ENCODE measurements at places on chromosomes 4 and X.

DNA sequence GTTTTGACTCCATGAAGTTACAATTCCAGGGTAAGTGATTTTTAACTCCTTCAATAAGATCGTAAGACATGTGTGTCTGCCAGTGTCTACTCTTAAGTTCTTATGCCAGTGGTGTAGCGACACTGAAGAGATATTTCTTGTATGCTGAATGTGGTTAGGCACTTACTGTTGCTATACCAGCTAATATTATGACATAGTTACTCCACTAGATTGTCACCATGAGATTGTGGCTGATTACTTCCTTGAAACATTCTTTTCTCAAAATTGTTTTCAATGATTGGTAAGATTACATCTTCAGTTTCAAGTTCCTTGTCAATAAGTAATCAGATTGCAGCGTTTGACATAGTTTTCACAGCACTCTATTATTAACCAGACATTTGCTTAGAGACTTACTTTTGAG is 60.6 kb upstream of the PAGE5 start:
- H3K4me3 ChIP-seq, result no peak overlapping the region
- H3K36me3 ChIP-seq, result no peaks in the 10 kb centered on the region
- no peaks in the 10 kb centered on the region for H3K27me3 ChIP-seq
- no peak for DNase-seq
- no peaks in the 10 kb centered on the region for H3K4me1 ChIP-seq

GRCh38 chrX:149948016-149948415 is 9.7 kb upstream of the EOLA2 start:
- no peaks in the 10 kb centered on the region for H3K4me1 ChIP-seq
- H3K27me3 ChIP-seq, result no peaks in the 10 kb centered on the region
- no peak overlapping the region for H3K4me3 ChIP-seq
- H3K27ac ChIP-seq, result no peak overlapping the region
- DNase-seq, result no peak
- H3K36me3 ChIP-seq, result no peaks in the 10 kb centered on the region

GRCh38 chr4:173485164-173485563 is 44.9 kb downstream of the HAND2 start:
- peaks cover 2% of the 10 kb centered on the region for H3K4me1 ChIP-seq
- no peaks in the 10 kb centered on the region for H3K36me3 ChIP-seq
- no peaks in the 10 kb centered on the region for H3K27me3 ChIP-seq
- no peak overlapping the region for H3K4me3 ChIP-seq

GRCh38 chrX:46531442-46531841 is 13.8 kb downstream of the ZNF674 start:
- H3K27me3 ChIP-seq, result no peaks in the 10 kb centered on the region
- no peak overlapping the region for H3K27ac ChIP-seq
- no peak overlapping the region for H3K4me3 ChIP-seq
- no peaks in the 10 kb centered on the region for H3K36me3 ChIP-seq

DNA sequence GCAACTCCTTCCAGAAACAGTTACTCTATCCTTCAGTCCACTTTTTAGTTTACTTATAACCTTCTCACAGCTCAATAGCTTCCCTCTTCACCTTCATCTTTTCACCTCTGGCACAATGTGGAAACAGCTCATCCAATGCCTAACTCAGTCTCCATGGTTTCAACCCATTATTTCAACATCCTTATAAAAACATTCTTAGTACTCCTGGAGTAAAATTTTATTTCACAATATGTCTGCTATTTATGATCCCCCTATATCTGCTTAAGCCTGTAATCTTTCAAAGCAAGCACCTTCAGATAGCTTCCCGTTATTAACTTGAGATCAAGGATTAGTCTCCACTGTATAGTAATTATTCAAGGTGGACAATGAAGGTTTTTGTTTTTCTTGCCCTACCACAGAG is 156.3 kb downstream of the GASK1B start:
- no peak for DNase-seq
- no peaks in the 10 kb centered on the region for H3K36me3 ChIP-seq
- no peak overlapping the region for H3K27ac ChIP-seq
- peaks cover 4% of the 10 kb centered on the region for H3K4me1 ChIP-seq
- H3K27me3 ChIP-seq, result no peaks in the 10 kb centered on the region
- no peak overlapping the region for H3K4me3 ChIP-seq

DNA sequence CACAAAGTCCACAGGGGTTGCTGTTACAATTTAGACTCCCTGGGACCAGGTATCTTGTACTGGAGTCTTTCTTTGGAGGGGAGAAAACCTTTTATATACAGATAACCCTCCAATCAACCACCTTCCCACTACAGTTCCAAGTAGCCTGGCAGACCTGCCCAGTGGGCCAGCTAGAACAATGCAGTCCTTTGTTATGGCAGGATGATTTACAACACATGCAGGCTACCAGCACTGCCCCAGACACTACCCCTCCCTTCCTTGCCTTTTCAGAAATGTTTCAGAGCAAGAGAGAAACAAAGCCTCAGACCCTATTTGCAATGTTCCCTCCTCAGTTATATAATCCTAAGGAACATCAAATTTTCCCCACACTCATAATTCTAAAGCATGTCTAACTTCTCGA is 11.1 kb downstream of the RASL11B start:
- no peak overlapping the region for H3K27ac ChIP-seq
- no peaks in the 10 kb centered on the region for H3K4me1 ChIP-seq
- no peak overlapping the region for H3K4me3 ChIP-seq
- H3K36me3 ChIP-seq, result no peaks in the 10 kb centered on the region
- H3K27me3 ChIP-seq, result no peaks in the 10 kb centered on the region
- no peak for DNase-seq

DNA sequence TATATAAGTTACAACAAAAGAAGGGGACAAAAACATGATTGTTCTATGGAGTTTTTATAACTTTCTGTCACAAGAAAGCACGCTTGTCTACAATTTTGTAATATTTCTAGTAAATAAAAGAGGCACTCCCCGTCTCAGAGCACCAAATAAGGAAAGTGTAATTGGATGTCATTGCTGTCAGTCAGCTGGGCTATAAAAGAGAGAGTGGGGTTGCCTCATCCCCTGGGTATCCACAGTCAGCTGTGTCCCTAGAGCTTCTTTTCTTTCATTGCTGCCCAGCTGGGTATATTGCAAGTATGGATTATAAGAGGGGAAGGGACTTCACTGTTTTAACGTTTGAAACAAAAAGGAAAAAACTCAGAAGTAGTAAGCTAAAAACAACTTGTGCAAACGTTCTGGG is 61.3 kb downstream of the NPNT start:
- H3K4me3 ChIP-seq, result no peak overlapping the region
- H3K27me3 ChIP-seq, result no peaks in the 10 kb centered on the region
- no peak overlapping the region for H3K27ac ChIP-seq
- peaks cover 9% of the 10 kb centered on the region for H3K4me1 ChIP-seq

- no peak overlapping the region for H3K27ac ChIP-seq
- H3K36me3 ChIP-seq, result no peaks in the 10 kb centered on the region
- DNase-seq, result no peak
- no peaks in the 10 kb centered on the region for H3K27me3 ChIP-seq
Measured at GRCh38 chr4:73152893-73153292, 83.4 kb upstream of the COX18 start.

GRCh38 chrX:153611298-153612095 is 12.6 kb upstream of the CCNQ start:
- H3K4me1 ChIP-seq, result no peaks in the 10 kb centered on the region
- H3K27me3 ChIP-seq, result no peaks in the 10 kb centered on the region
- no peak overlapping the region for H3K4me3 ChIP-seq
- H3K36me3 ChIP-seq, result no peaks in the 10 kb centered on the region
- DNase-seq, result no peak

- no peak overlapping the region for H3K27ac ChIP-seq
- H3K36me3 ChIP-seq, result no peaks in the 10 kb centered on the region
- H3K27me3 ChIP-seq, result no peaks in the 10 kb centered on the region
Measured at GRCh38 chr4:139934708-139935195, 219.2 kb downstream of the MAML3 start.

DNA sequence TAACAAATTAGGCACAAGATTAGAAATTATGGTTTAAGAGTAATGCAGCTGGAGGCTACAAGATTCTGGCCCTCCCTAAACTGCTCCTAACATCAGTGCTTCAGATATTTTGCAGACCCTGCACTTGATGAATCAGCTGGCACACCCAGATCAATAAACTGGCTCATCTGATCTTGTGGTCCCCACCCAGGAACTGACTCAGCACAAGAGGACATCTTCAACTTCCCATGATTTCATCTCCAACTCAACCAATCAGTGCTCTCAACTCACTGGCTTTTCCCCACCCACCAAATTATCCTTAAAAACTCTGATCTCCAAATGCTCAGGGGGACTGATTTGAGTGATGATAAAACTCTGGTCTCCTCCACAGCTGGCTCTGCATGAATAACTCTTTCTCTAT is 21.7 kb upstream of the TMEM33 start:
- H3K4me1 ChIP-seq, result no peaks in the 10 kb centered on the region
- H3K36me3 ChIP-seq, result no peaks in the 10 kb centered on the region
- no peak for DNase-seq
- no peak overlapping the region for H3K27ac ChIP-seq

DNA sequence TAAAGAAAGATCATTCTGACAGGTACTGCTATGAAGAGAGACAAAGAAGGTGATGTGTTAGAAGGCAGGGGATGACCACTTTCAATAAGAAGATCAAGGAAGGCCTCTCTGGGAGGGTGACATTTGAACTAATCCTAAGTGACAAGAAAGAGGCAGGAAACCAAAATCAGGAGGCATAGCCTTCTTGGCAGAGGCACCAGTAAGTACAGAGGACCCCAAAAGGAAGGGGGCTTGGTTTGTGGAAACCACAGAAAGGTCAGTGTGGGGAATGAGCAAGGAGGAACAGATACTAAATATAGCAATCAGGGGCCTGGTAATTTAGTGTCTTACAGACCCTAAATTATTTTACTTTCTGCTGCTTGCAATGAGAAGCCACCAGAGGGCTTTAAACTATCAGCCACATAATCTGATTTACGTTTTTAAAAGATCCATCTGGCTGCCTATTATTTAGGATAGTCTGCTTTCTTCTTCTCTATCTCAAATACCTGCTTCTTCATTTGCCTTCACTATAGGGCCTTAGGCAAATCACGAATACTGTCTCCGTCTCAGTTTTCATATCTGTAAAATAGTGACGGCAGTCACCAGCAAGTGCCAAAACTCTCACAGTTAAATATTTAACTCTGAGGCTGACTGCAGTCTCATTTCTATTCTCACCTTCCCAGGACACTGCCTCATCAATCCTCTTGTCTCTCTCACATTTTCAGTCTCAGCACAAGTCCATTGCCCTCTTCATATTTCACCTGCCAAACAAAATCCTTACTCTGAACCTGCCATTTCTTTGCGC is 16.7 kb downstream of the NR3C2 start:
- no peaks in the 10 kb centered on the region for H3K27me3 ChIP-seq
- no peaks in the 10 kb centered on the region for H3K4me1 ChIP-seq
- no peak overlapping the region for H3K4me3 ChIP-seq
- H3K36me3 ChIP-seq, result no peaks in the 10 kb centered on the region
- DNase-seq, result no peak

DNA sequence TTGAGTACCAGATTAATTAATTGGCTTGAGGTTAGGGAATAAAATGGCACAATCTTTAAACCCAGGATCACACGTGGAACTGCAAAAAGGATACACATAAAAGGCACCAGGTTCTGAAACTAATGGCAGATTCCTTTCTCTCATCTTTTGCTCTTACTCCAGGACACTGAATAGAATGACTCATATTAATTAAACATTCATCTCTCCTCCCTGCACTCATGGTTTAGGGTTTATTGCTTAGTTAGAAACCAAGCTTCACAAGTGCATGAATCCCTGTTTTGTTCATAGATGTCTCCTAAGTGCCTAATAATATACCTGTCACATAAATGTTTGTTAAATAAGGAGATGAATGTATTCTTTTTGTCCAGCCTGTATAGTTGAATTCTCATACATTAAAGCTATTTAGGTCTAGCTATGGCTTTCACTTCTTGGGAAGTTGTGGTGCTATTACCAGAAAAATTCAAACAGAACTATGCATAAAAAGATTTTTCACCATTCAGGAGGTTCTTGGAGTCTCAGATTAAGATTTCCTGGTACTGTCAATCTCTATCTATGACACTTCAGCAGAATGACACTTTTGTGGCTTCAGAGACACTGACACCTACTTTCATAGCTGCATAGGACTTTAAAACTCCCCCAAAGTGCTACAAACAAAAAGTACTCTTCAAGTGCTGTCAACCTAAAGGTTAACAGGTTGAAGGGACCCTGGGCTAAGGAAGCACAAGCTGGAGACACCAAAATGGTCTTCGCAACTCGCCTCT is 7.4 kb downstream of the CORIN start:
- peaks cover 2% of the 10 kb centered on the region for H3K27me3 ChIP-seq
- H3K4me3 ChIP-seq, result no peak overlapping the region
- no peak overlapping the region for H3K27ac ChIP-seq
- no peaks in the 10 kb centered on the region for H3K4me1 ChIP-seq
- DNase-seq, result no peak

- no peak overlapping the region for H3K4me3 ChIP-seq
Measured at GRCh38 chrX:68686097-68686977, 38.9 kb downstream of the STARD8 start.

- no peak overlapping the region for H3K4me3 ChIP-seq
- no peaks in the 10 kb centered on the region for H3K36me3 ChIP-seq
- H3K27ac ChIP-seq, result no peak overlapping the region
- H3K4me1 ChIP-seq, result no peaks in the 10 kb centered on the region
- no peak for DNase-seq
Measured at GRCh38 chrX:29903360-29903759, 312.0 kb upstream of the MAGEB2 start.

- H3K27me3 ChIP-seq, result no peaks in the 10 kb centered on the region
- no peaks in the 10 kb centered on the region for H3K36me3 ChIP-seq
- H3K27ac ChIP-seq, result no peak overlapping the region
- H3K4me1 ChIP-seq, result no peaks in the 10 kb centered on the region
- DNase-seq, result no peak
Measured at GRCh38 chr4:6404611-6405396, 67.6 kb downstream of the PPP2R2C start.

DNA sequence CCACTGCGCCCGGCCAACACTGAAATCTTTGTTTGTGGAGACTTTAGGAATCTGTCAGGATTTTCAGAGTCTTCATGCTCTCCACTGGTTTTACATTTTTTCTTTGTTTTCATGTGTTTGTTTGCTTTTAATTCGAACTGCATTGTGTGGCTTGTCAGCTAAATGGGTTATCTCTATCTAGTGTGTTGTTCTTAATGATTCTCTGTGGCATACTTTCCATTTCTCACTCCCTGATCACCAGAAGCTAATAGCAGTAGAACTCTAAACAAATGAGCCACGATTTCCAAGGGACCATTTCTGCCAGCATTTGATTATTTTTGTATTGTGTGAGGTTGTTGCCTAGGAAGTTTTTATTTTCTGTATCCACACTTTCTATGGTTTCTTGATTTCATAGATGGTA is 352.4 kb downstream of the CAMK2D start:
- peaks cover 4% of the 10 kb centered on the region for H3K4me1 ChIP-seq
- H3K36me3 ChIP-seq, result no peaks in the 10 kb centered on the region
- H3K27ac ChIP-seq, result no peak overlapping the region
- H3K4me3 ChIP-seq, result no peak overlapping the region
- no peak for DNase-seq

Data from aorta (tissue), 5 donors.